ENCODE measurements at places on chromosomes 2 and 18. TPM values are rescaled to one million over a fixed set of nuclear protein-coding genes. Genes with fewer than 3 reads are reported as not detected.

The DSG4 gene
- total RNA-seq: not detected

The PFN4 gene
- 0.17 TPM for total RNA-seq

The GPATCH11 gene
- 5.1 TPM for total RNA-seq

The DSG1 gene
- not detected for total RNA-seq

The IL36B gene
- total RNA-seq: not detected

The GBX2 gene
- 0.52 TPM for total RNA-seq

The CKAP2L gene
- total RNA-seq: 0.76 TPM

The FLACC1 gene
- 0.87 TPM for total RNA-seq

The CFC1 gene
- not detected for total RNA-seq

The MAP3K19 gene
- not detected for total RNA-seq

The KCNIP3 gene
- 0.11 TPM for total RNA-seq

The C1GALT1C1L gene
- total RNA-seq: 0.09 TPM

The DCDC2C gene
- not detected for total RNA-seq

The SP9 gene
- not detected for total RNA-seq

The SETBP1 gene
- 5.1 TPM for total RNA-seq

The TEX44 gene
- total RNA-seq: not detected

The MAP4K3 gene
- 12.2 TPM for total RNA-seq

The MCM6 gene
- 14.6 TPM for total RNA-seq

The NOSTRIN gene
- 0.22 TPM for total RNA-seq

The MFSD6 gene
- 10.6 TPM for total RNA-seq

The TCF7L1 gene
- 5.2 TPM for total RNA-seq

The CRYGD gene
- total RNA-seq: not detected

The SRD5A2 gene
- not detected for total RNA-seq

The FAM110C gene
- 0.17 TPM for total RNA-seq

The HRH4 gene
- not detected for total RNA-seq

The VAMP5 gene
- 119 TPM for total RNA-seq

The CTLA4 gene
- total RNA-seq: 6.2 TPM

The ARHGAP28 gene
- 1.1 TPM for total RNA-seq

The KANSL3 gene
- 21.7 TPM for total RNA-seq

The VIT gene
- total RNA-seq: under 0.01 TPM

The FOXI3 gene
- not detected for total RNA-seq

The ABCG5 gene
- not detected for total RNA-seq

The ITGA6 gene
- total RNA-seq: 212 TPM

The LRRC30 gene
- total RNA-seq: not detected

The NOL4 gene
- not detected for total RNA-seq

The FIGN gene
- not detected for total RNA-seq

The ZBTB7C gene
- total RNA-seq: not detected

The MTERF4 gene
- total RNA-seq: 32.1 TPM

All from dermis lymphatic vessel endothelial cell (primary cell).